Stimulated activated naive CD4-positive, alpha-beta T cell (primary cell): ENCODE measurements at places on chromosomes 5 and 9.

DNA sequence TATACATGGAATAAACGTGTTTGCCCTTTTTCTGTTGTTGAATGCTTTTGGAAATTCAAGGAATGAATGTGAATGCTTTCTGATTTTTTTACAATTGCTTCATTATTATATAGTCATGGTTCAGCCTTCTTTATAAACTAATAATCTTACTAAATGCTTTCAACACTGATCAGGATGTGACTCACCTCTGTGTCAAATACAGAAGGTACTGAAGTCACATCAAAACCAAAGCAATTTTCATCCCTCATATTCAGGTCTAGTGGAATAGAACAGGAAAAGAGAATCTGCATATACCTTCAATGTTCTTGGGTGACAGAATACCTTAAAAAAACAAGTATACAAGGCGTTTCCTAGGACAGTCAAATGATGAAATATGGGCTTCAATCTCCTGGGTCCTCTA is 170.7 kb downstream of the PDE4D start:
- no peak for DNase-seq

GRCh38 chr9:130150779-130151382 is 21.3 kb upstream of the NCS1 start:
- DNase-seq: no peak

GRCh38 chr5:21654-22233 is 70.2 kb upstream of the PLEKHG4B start:
- DNase-seq: no peak

DNA sequence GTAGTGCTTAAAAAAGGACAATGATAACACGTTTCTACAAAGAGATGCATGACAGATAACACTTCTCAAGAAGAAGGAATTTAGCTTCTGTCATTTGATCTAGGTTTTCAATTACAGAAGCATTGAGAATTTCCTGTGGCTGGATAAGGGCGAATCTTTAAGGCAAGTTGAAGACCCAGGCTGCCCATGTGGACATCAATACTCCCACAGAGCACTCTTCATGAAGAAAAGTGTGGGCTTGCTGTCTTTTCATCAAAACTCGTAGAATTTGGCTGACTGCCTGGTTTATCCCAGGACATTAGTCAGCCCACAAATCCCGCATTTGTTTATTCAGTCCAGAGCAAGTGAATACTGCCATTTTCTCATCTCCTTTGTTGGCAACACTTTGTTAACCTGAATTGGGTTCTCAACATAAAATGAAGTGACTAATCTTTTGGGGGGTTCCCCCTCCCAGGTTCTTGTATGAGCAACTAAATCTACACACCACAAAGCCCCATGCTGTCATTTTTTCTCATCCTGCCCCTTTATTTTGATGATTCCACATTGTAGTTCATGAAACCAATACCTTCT is 43.4 kb upstream of the CDKN2B start:
- DNase-seq: no peak

GRCh38 chr5:124952079-124952478 is 205.6 kb upstream of the ZNF608 start:
- DNase-seq: no peak
